Epithelial cell of proximal tubule (primary cell): ENCODE measurements at places on chromosomes 3 and 15.

DNA sequence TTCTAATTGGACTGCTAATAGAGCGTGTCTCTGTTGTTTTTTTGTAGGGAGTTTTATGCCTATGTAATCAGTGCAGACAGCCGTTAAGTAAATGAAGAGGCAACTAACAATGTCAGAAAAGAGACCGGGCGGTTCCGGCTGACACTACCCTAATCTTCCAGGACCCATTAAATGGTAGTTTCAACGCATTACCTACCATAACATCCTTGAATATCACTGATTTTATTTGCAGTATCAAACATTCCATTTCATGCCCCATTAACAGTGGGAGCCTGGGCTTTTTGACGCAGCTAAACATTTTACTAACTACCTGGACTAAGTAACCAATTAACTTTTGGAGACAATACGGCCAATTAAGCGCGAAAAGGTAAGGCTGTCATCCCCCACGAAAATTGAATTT is 832.9 kb upstream of the NR2F2 start:
- DNase-seq, result no peak

DNA sequence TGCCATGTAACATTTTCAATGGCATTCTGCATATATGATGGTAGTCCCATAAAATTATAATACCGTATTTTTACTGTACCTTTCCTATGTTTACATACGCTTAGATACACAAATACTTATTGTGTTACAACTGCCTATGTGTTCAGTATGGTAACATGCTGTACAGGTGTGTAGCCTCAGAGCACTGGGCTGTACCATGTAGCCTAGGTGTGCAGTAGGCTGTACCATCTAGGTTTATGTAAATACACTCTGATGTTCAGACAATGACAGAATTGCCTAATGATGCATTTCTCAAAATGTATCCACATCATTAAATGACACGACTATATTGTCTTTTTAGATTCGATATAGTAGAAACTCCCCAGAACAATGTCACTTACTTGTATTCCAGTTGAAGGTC is 22.7 kb downstream of the CD80 start:
- DNase-seq, result no peak

DNA sequence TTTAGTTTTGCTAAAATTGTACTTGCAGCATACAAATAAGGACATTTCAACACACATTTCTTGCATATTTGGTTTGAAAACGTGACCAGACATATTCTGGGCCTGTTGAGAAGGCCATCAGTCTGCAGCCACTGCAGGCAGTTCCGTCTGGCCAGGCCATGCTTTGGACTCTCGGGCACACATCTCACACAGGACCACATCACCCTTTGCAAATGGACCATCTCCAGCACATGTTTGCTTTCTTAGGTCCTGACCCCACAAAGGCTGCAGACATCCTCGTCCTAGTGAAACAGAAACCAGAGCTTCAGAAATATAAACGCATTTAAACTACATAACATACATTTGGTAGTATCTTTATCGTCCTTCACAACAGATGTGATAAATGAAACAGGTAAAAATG is 24.1 kb downstream of the GABRA5 start:
- no peak for DNase-seq

DNA sequence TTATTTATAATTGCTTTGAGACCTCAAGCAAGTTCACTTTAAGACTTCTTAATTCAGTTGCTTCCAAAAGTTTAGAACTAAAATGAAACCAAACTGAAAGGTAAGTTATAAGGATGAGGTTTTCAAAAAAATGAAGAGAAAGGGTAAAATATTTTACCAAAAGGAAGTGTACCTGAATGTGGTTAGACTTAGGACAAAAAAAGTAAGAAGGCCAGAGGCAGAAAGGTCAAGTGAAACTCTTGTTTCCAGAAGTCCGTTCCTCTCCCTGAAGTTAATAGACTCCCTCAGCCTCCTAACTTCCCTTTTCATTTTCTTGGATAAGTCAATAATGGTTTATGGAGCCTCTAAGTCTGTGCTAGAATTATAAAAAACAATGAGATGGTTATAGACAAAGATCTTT is 16.6 kb downstream of the BTLA start:
- no peak for DNase-seq

GRCh38 chr3:14242490-14243311 is 64.1 kb downstream of the LSM3 start:
- DNase-seq, result no peak
